ENCODE measurements at places on chromosomes 7 and 10.

GRCh38 chr10:118537623-118538022 is 57.8 kb downstream of the PRLHR start:
- DNase-seq = no peak

- no peak for DNase-seq
Measured at GRCh38 chr7:208130-208673, 15.8 kb downstream of the FAM20C start.

GRCh38 chr7:111026806-111027205 is 64.1 kb upstream of the LRRN3 start:
- DNase-seq = no peak

DNA sequence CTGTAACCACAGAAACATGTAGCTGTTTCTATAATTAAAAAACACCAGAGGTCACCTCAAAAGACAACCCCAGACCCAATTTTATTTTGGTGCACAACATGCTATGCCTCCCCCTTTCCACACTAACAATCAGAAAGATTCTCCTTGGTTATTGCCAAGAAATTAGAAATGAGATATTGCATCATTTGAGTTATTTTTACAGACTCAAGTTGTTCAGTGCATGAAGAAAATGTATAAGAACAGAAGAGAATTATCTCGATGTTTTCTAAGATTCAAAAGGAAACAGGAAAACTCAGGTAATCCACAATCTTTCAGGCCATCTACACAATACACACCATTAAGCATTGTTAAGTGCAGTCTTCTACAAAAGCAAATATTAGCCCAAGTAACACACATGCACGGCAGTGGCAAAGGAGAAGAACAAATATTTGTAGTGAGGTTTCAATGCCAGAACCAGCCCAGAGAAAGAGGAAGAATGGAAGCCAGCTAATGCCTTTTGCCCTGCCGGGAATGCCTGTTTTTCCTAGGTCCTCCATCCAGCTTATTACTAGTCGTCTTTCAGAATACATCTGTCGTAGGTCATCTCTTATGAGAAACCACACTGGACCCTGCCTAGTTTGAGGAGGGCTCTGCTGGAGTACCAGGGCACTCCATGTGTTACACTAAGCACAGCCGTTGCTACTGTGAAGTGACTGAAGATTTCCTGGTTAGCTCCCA is 67.6 kb upstream of the C1GALT1 start:
- no peak for DNase-seq

DNA sequence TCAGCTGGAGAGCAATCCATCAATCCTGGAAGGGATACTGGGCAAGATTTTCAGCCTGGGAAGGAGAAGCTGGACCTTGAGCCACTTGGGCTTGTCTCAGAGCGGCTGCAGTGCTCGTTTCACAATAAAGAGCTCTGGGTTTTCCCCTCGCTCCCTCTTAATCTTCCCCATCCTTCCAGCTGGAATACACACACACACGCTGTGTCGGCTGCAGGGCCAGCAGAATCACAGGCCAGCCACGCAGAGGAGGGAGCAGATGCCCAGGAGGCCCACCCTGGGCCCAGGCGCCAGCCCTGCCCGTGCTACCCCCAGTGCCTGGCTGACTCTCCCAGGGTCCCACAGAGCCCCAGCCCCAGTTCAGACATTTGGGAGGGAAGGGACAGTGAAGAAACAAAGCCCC is 255.1 kb downstream of the TNS3 start:
- DNase-seq = no peak
